ENCODE measurements at places on chromosomes 3 and 15.
A peak's percentile ranks its signal among the peaks of the same experiment; 100 is the strongest.

DNA sequence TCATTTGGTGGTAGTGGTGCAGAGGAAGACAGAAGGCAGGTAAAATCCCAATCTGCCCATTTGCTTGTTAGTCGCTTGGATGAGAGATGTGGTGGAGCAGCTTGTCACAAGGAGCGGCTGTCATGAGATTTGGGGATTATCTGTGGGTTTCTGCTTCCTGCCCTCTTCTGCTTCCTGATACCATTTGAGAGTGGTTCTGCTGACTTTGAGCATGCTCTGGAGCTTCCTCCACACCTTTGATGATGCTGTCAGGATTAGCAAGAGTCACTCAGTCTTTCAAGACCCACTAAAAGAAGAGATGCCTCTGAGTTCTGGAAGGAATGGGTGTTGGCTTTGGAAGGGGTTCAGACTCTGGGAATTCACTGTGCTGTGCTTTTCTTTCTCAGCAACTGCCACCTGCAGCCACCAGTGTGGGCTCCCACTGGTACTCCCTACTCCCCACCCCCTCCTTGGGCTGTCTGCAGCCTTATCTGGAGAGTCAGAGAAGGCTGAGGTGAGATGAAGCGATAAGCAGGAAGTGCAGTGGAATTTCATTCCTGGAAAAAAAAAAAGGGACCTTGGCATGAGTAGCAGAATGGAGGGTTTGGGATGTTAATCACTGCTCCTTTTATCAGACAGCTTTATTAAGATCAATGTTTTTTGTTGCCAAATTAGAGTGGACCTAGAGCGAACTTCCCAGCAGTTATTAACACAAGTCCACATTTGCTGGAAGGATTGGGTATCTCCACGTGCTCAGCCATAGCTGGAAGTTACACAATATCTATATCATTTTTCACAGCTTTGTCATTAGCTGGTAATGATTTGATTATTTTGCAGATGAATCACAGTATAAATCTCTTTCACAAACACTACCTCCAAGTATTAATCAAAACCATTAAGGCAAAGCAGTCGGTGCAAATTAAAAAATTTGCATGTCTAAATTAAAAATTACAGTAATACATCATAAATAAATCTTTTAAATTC, 233.0 kb upstream of the SATB1 start:
- DNase-seq = peak; percentile 2

DNA sequence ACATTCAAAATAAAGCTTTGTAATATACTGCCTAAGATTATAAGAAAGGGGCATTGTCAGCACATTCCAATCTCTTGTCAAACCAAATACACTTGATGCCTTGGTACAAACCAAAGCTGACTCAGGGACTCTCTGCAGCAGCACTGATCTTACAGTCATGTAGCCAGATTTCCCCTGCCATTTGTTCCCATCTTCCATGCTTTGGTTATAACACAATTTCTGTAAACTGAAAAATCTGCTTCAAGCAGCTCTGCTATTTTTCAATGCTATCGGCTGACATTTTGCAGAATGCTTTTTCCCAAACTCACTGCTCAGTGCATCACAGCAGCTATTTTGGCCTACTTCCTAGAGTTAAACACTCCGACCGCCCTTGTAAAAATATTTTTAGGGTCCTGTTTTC, 18.2 kb downstream of the PLOD2 start:
- DNase-seq = no peak

GRCh38 chr15:78411061-78411460, 27.0 kb upstream of the IREB2 start:
- no peak for DNase-seq

DNA sequence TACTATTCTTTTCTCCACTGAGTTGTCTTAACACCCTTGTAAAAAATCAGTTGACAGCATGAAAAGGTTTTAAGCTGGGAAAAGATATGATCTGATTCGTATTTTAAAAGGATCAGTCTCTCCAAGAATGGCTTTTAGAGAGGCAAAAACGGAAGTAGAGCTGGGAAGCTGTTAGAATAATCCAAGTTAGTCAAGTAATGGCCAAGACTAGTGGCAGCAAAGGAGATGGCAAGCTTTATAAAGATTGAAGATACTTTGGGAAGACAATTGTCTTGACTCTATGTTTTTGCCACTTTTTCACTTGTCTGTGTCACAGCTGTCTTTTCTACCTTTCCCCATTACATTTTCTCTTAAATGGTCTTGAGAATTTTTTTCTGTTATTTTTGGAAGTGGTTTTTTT, 243.5 kb upstream of the MANF start:
- DNase-seq = no peak

DNA sequence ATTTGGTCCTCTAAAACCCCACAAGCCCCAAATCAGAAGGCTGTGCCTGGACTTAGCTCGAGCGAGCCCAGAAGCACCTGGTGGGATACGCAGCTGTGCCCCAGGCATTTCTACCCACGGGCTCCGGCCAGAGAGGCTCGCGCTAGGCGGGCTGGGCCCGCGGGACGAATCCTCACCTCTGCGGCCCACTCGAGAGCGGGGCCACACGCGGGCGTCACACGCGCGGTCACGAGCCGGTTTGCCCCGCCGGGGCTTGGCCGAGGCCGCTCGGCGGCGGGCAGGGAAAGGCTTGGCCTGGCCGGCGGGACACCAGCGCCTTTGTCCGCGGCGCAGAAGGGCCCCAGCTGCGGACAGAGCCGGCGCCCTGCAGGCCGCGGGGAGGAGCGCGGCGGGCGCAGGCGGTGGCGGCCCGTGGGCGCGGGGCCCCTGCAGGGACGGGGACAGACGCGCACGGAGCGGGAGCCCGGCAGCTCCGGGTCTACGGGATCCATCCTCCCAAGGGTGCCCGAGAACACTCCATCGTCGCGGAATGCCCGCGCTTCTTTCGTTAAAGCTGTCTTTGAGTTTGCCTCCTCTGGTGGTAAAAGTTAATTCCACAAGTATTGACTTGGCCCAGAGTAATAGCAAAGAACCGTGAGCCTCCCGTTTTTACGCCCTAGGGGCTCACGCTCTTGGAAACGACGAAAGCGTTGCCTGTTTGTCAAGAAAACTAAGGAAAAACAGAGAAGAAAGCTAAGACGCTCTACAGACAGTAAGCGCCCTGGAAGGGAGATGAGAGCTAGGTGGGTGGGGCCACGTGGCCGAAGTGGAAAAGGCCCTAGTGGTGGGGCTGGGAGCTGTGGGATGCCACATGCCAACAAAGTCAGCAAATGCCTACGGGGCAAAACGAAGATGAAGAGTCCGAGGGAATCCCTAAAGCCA, 26.4 kb downstream of the TYRO3 start:
- DNase-seq = peak; percentile 17

- no peak for DNase-seq
Measured at GRCh38 chr3:36907911-36908646, 36.8 kb downstream of the TRANK1 start.

GRCh38 chr15:38050529-38051448, 116.3 kb downstream of the TMCO5A start:
- no peak for DNase-seq
